ENCODE measurements at places on chromosomes 2 and 18.
A peak's percentile ranks its signal among the peaks of the same experiment; 100 is the strongest.

- no peak for DNase-seq
These were observed 217.8 kb upstream of the ARL4C start for GRCh38 chr2:234714711-234715110.

DNA sequence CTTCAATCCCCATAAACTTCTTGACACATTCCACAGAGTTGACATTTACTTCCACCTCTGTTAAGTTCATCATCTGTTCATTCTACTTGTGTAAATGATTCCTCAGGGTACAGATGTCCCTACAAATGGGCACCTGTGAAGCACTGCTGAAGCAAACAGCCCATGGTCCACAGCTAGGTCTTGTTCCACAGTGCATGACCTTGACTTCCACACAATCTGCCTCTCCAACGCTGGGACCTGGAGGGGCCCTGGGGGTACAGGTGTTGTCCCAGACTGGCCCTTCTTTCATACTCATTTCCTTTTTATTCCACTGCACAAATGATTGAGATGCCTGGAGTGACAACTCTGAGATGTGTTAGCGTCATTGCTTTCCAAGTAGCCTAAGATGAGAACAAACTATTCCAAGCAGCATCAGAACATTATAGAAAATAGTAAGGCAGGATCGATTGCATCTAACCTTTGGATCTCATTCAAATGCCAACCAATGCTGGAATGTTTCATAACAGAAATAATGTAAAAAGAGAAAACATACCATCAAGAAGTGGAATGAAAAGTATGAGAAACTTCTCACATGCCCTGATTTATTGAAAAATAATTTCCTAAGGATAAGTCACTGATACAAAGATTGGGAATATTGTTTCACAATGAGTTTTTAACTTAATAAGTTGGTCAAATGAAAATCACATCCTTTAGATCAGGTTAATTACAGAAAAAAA lies 31.2 kb downstream of the PIEZO2 start:
- DNase-seq: no peak

- no peak for DNase-seq
These were observed 101.2 kb upstream of the GALNT13 start for GRCh38 chr2:153770359-153770991.

DNA sequence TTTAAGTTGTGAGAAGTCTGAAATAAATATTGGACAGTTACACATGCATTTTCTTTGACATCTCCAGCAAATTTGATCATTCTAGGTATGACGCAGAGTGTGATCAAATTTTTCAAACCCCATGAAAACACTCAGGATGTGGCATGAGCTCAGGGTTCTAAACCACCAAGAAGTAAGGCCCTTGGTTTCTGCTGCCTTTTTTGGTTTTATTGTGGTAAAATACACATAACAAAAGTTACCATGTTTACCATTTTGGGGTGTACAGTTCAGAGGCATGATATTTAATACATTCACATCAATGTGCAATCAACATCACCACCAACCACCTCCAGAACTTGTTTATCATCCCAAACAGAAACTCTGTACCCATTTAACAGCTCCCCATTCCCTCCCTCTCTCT lies 64.3 kb upstream of the TTN start:
- no peak for DNase-seq

DNA sequence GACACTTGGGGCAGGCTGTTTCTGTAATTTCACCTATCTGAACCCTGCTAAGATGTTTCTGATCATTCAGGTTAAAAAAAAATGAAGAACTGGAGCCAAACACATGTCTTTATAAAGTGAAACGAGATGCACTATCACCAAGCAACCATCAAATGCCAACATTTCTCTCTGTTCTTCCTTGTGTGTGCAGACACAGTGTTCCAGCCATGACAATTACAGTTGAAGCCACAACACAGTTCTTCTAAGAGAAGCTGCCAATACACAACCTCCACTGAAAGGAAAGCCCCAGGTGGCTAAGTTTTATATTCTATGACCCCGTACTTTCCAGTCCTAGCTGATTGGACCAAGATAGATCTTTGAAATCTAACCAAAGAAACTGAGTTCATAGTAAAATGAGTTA lies 181.8 kb downstream of the RAD51AP2 start:
- no peak for DNase-seq

GRCh38 chr2:64831134-64831976 lies 157.8 kb upstream of the SLC1A4 start:
- DNase-seq: peak; percentile 5

- no peak for DNase-seq
These were observed 11.6 kb downstream of the TRAPPC8 start for GRCh38 chr18:31931163-31931885.

GRCh38 chr2:112607680-112608438 lies 23.4 kb downstream of the CHCHD5 start:
- DNase-seq: no peak

GRCh38 chr2:207230261-207231105 lies 64.7 kb upstream of the KLF7 start:
- no peak for DNase-seq

DNA sequence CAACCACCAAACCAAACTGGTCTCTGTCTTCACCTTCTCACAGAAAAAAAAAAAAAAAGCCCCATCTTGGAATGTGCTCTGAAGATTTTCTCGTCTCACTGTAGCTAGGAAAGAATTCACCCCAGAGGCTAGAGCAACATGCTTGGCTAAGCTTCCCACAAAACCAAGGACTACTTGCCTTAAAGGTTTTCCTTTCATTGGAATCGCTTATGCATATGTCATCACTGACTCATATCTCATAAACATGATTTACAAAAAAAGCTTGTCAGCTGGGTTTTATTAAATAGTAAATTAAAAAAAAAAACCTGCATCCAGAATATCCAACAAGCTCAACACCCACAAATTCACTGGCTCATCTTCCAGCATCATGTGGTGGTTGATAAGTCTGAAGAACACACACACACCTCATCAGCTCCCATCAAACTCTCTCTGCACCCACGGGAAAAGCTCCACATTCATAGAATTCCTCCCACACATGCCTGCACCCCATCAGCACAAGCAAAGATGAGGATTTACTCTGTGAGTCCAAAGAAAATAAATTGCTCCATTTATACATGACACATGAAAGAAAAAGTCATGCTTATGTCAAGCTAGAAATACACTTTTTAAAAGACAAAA lies 182.0 kb upstream of the TRIB2 start:
- DNase-seq: no peak

DNA sequence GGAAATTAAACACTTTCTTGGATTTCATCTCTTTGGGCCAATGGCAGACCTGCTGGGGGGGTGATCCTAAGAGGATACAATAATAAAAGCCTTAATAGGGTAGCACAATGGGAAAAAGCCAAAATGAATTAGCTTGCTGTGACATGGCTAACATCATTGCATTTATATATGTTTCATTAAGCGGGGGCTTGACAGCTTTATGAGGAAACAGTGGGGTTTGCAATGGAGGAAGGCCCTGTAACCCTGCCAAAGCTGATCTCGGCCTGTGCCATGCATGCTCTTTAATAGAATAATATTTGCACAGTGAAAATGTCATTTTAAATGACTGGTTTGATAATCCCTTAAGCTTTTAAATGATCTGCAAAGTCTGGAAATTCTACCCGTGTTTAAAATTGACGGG lies 291.5 kb downstream of the SLC4A3 start:
- no peak for DNase-seq

GRCh38 chr2:37375741-37376288 lies 31.4 kb downstream of the QPCT start:
- DNase-seq: no peak

DNA sequence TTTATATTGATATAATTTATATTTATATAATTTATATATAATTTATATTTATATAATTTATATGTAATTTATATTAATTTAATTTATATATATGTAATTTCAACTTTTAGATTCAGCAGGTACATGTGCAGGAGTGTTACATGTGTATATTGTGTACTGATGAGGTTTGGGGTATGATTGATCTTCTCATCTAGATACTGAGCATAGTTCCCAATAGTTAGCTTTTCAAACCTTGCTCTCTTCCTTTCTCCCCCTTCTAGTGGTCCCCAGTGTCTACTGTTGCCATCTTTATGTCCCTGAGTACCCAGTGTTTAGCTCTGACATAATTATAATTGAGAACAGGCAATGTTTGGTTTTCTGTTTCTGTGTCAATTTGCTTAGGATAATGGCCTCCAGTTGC lies 1335.3 kb upstream of the CDH2 start:
- DNase-seq: no peak

DNA sequence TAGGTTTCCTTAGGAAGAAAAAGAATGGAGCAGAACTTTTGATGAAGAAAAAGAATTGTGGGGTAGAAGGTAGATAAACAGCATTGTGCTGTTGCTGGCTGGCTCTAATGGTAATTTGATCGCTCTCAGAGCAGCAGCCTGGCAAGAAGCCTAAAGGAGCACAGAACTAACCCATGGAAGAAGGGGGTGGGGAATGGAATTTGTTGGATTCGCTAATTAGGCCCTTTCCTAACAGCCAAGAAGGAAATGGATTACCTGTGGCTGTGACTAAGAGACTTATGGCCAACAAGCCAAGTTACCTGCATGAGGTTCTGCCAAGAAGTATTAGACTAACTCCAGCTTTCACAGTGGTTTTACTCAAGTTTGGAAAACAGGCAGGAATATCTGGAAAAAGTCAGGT lies 210.6 kb downstream of the IKZF2 start:
- peak; percentile 92 for DNase-seq

GRCh38 chr18:53224128-53224778 lies 884.3 kb downstream of the DCC start:
- no peak for DNase-seq

DNA sequence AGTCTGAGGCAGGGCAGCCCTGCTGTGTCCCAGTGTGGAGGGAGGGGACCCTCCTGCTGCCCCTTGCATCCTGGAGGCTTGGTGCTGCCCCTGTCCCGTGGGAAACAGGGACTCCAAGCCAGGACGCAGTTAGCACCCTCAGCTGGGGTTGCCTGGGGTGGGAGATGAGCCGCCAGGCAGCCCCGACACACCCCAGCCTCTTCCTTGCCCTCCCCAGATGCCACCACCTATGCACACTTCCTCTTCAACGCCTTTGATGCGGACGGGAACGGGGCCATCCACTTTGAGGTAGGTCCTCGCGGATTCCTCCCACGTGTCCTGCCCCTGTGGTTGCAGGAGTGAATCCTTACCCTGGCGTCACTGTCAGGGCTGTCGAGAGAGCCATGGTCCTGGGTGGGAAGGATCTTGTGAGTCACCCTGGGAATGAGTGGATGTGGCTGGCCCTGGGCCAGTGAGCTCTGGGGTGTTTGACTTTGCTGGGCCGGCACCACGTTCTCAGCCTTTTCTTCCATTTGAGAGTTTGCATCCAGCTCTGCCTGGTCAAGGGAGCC lies 27.5 kb upstream of the FAHD2A start:
- DNase-seq: no peak

DNA sequence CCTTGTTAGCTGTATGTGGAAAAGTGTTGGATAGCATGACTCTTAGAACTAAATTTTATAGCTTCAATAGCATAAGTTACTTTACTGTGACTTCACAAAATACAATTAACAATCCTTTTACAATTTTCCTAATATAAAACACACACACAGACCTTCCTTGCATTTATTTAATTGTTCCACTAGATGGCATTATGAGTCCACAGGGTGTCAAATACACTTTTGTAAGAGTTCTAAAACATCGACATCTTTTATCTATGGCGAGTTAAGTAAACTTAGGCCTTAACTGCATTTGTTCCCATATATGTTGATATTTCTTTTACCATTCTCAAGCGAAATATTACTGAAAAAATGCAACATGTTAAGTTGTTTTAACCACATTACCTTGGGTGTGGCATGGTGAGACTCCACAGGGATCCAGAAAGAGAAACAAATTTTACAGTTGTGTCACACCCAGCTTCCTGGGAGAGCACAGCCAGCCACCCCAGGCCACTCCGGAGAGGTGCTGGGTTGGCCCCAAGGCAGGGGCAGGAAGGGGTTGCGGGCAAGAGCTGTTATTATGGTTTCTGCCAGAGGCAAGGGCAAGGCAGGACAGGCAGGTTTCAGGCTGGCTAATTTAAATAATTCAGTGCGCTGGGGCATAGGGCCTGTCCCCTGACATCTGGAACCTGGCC lies 312.4 kb upstream of the MC4R start:
- peak; percentile 13 for DNase-seq

GRCh38 chr2:145253492-145253891 lies 733.6 kb upstream of the ZEB2 start:
- no peak for DNase-seq

GRCh38 chr18:35444636-35445035 lies 53.1 kb downstream of the INO80C start:
- DNase-seq: no peak
